AG09309 (cell line): ENCODE measurements at places on chromosomes 13 and 19.

- no peak for DNase-seq
Measured at GRCh38 chr13:55439450-55439849, 1701.3 kb upstream of the PRR20A start.

DNA sequence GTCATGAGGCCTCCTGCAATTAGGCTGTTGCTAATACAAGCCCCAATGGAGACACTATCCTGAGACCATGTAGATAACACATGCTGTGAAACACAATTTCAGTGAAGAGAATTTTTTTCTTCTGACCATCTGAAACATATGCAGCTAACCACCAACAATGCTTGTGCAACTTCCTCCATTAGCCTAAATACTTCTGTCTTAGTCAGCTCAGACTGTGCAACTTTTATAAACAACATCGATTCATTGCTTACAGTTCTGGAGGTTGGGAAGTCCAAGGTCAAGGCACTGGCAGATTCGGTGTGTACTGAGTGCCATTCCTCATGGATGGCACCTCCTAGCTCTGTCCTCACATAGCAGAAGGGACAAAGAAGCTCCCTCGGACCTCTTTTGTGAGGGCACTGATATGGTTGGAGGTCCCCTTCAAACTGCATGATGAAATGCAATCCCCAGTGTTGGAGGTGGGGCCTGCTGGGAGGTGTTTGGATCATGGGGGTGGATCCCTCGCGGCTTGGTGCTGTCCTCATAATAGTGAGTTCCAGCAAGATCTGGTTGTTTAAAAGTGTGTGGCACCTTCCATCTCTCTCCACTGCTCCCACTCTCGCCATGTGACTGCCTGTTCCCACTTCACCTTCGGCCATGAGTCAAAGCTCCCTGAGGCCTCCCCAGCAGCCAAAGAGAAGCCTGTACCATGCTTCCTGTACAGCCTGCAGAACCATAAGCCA lies 27.7 kb downstream of the STK24 start:
- peak; percentile 73 for DNase-seq

DNA sequence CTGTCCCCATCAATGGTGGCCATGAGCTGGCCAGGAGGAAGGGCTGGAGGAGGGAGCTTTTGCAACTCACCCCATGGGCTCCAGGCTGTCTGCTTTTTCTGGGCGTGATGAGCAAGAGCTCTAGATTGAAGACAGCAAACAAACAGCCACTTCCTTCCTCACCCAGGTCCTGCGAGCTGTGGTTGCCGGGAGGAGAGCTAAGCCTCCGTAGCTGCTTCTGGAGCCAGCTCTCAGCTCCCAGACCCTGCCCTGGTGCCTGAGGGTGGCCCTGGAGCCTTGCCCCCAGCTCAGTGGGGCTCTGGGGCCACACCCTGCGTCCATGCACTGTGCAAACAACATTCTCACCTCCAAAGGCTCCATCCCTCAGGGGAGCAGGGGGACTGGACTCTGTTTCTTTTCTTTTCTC lies 6.2 kb downstream of the MYO1F start:
- DNase-seq: no peak

GRCh38 chr13:112725346-112726015 lies 35.6 kb downstream of the ATP11A start:
- DNase-seq: no peak

- DNase-seq: no peak
Measured at GRCh38 chr13:109333893-109334651, 452.3 kb downstream of the IRS2 start.

DNA sequence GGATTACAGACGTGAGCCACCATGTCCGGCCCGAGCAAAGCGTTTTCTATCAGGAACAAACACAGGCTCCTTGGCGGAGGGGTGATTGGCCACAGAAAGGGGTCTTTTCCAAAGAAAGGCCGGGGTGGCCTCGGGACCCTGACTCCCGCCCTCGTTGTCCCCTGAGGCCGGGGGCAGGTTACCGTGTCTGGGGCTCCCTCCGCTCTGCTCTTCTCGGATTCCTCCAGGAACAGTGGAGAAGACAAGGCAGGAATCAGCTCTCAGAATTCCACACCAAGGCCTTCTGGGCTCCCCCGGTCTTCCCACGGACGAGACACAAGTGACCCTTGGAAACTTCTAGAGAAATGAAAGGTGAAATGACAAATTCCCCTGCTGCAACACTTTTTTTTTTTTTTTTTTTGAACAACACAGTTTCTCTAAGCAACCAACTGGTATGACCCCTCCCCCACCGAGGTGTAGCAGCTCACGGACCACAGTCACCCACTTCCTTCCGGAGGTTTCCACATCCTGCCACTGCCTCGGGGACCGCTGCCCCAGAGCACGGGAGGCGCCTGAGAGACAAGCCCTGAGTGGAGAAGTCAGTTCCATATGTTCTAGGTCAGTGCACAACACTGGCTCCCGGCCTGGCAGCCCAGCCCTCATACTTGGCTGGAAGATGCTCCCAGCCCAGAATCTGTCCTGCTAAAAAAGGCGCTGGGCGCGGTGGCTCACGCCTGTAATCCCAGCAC lies 11.0 kb downstream of the MOB3A start:
- DNase-seq: no peak

DNA sequence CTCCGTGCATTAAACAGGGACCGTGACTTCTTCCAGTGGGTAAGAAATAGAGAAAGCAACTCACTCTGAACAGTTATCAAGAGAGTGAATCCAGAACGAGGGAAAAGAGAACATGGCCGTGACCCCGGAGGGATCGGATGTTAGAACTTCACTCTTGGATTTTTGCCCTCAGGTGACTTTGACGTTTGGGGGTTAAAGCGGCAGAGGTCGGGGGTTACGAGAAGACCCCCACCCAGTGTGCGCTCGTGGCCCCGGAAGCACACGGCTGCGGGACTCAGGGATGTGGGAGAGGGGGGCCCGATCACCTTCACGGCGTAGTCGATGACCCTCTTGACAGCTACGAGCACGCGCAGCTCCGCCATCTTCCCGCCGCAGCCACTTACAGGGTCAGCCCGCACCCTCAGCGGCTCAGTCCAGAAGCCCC lies at the start of gene ETFB:
Gene ETFB, minus strand, starts transcription at position 424 of the 424 bp plus-strand sequence. Its CDS starts 62 bp downstream, at position 362.
- DNase-seq: no peak

- no peak for DNase-seq
Measured at GRCh38 chr13:33260168-33261098, 25.1 kb downstream of the STARD13 start.

DNA sequence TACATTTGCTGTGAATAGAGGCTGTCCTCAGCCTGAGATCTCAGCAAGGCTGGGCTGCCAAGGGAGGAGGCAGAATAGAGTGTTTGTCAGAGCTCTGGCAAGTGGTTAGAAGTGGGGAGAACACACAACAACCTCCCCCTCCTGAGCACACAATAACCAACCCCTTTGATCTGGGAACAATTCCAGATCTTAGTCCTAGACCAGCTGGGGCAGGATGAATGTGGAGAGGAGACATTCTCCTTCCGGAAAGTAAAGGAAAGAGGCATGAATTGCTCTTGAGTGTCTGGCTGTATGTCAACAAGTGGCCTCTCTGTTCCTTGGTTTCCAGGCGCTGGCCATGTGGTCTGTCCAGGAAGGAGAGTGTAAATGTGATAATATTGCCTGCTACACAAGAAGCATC lies 114.9 kb upstream of the TMTC4 start:
- DNase-seq: no peak

- no peak for DNase-seq
Measured at GRCh38 chr13:109207622-109208021, 578.2 kb downstream of the MYO16 start.

- DNase-seq: no peak
Measured at GRCh38 chr19:5466072-5466471, 10.9 kb downstream of the ZNRF4 start.

DNA sequence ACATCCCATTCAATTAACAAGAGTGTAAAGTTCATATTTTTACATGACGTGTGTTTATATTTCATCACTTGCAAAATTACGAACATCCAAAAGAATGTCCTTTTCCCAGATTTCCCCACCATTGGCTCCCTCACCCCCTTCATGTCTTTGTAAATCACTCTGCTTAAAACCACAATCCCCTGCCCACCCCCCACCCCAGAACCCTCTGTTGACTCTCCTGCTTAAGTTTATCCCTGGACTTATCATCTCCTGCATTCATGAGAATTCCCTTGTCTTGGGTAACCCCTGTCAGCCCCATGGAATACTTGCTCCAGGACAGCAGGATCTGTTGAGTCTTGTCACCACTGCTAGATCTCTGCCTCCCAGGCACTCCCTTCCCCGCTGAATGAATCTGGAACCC lies 109.9 kb downstream of the COL4A1 start:
- DNase-seq: peak; percentile 21

DNA sequence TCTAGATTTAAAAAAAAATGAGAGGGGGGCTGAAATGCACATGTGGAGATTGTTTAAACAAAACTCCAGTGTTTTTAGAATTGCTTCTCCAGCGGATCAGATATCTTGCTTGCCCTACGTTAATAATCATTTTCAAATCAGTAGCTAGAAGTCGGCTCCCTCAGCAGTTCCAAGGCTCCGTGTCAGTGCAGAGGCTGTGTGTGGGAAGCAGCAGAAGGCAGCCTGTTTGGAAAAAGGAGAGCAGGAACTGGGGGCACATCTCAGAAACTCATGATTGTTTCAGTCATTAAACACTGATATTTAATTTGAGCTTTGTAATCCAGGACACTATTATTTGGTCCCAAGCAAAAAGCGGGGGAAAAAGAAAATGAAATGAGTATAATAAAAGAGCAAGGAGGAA lies 50.9 kb downstream of the SOX21 start:
- DNase-seq: no peak

DNA sequence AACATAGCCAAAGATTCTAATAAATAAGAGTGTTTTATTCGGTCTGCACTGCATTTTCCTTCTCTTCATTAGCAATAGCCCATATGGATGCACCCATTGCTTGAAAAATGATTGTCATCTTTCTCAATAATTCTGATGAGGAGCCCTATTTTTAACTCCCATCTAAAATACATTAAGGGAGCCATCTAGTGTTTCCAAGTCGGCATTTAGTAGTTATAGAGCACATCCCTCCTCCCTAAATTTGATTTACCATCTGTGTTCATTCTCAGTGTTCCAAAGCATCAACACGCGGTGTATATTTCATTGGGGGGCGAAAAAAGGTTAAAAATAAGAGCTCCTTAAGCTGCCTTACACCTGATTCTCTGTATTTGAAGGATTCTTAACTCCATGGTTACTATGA lies 119.2 kb upstream of the IPO5 start:
- no peak for DNase-seq

DNA sequence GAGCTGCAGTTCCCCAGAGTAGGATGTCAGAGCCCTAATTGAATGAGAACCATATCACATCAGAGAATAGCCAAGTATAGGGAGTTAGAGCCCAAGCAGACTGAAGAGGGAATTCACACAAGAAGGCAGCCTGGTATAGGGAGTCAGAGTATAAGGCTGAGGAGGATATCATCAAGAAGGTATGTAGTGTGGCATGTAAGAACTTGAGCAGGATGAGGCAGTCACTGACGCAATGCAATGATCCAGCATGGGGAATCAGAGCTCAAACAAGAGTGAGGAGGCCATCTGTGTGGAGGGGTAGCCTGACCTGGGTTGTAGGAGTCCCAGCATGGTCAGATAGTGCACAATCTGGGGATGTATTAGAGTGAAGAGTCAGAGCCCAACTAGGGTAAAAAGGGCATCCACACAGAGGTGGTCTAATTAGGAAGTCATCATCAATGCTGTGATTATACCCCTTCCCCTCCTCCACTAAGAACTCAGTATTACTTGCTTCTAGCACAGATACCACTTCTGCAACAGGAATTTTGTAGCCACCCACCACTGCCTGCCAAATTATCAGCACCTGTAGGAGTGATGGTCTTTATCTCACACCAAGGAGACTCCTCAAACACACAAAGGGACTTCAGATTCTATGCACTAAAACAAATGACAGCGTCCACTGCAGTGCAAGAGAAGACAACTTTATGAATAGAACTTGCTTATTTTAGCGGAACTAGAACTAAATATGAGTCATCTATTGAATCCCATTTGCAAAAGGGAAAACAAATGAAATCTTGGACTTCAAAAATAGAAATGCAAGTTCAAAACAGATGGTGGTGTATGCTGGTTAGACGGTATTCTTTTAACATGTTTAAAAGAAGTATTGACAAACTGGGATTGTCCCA lies 107.2 kb downstream of the FNDC3A start:
- peak; percentile 50 for DNase-seq

GRCh38 chr13:89660752-89661151 lies 1686.7 kb upstream of the MIR17HG start:
- no peak for DNase-seq

DNA sequence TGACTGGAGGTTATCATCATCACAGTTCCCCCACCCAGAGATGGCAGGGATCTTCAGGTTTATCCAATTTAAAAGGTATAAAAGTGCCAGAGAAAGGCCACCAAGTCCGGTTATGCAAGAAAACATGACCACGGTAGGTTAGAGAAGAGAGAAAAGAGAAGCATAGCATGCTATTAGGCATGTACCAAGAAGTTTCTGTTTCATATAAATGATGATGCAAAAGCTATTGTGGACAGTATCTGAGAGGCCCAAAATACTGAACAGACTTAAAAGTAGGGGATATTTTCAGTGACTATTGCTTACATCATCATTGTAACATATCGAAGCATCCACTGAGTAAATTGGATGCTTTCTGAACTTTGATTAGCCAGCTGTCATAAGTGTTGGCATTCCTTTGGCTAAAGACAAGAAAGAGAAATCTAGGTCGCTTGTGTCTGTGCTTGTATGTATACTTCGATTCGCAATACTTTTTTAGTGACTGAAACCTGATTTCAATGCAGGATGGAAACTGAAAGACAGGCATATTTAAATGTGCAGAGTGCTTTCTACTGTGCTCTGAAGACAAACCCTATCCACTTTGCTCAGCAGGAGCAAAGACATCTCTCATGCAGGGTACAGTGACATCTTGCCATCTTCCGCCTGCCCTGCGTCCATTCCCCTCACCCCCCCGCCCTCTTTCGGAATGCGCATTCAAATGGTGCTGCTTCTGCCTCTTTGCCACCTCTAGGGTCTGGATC lies 180.3 kb downstream of the SHISA2 start:
- DNase-seq: no peak

GRCh38 chr19:44876930-44877535 lies 14.0 kb upstream of the TOMM40 start:
- DNase-seq: no peak

GRCh38 chr13:73607489-73608156 lies 526.6 kb downstream of the KLF12 start:
- no peak for DNase-seq

DNA sequence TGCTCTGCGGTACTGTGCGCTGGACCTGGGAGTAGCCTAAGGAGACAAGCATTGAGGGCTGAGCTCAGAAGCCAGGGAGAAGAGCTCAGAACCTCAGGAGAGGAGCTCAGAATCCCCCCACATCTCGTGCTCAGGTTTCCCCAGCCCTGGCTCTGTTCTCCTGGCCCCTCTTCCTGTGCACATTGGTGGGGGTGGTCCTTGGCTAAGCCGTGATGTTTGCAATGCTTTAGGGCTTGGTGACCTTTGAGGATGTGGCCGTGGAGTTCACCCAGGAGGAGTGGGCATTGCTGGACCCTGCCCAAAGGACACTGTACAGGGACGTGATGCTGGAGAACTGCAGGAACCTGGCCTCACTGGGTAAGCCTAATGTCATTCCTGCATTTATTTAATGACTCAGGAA lies 6.6 kb downstream of the ZNF557 start:
- DNase-seq: no peak
